Psoas muscle (tissue), 8 donors: ENCODE measurements at places on chromosomes 7 and 10. TPM values are rescaled to one million over a fixed set of nuclear protein-coding genes. Genes with fewer than 3 reads are reported as not detected.

GRCh38 chr10:12041766-12042408 is 722 bp downstream of the UPF2 start:
- no peak for DNase-seq

UPK3BL2 gene
- 0.88 TPM for polyA plus RNA-seq

SNCG gene
- polyA plus RNA-seq: 14.8 TPM

INMT gene
- 2.4 TPM for polyA plus RNA-seq

BMI1 gene
- polyA plus RNA-seq: 21.4 TPM

SPDYE5 gene
- polyA plus RNA-seq: not detected

- DNase-seq: no peak
These were observed 1.1 kb upstream of the CNTNAP2 start for GRCh38 chr7:146115548-146115850.

DNA sequence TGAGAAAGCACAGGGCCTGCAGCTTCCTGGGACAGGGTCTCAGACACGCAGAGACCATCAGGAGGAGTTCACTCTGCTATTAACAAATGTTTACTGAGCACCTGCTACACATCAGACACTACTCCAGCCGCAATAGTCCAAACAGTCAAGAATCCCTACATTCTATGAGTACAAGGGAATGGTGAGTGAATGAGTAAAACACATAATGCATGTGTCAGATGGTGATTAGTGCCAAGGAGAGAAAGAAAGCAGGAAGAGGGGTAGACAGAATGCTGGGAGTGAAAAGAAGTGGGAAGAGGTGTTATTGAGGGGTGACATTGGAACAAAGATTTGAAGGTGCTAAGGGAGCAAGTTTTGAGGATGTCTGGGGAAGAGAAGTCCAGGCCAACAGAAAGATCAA is 634.2 kb upstream of the GALNT17 start:
- DNase-seq: no peak

GRCh38 chr10:17144757-17145156 is 15.1 kb upstream of the CUBN start:
- DNase-seq: no peak

GRCh38 chr10:133088956-133089800 is 1.5 kb downstream of the ADGRA1 start:
- no peak for DNase-seq

CLDN12 gene
- polyA plus RNA-seq: 16.3 TPM

DNA sequence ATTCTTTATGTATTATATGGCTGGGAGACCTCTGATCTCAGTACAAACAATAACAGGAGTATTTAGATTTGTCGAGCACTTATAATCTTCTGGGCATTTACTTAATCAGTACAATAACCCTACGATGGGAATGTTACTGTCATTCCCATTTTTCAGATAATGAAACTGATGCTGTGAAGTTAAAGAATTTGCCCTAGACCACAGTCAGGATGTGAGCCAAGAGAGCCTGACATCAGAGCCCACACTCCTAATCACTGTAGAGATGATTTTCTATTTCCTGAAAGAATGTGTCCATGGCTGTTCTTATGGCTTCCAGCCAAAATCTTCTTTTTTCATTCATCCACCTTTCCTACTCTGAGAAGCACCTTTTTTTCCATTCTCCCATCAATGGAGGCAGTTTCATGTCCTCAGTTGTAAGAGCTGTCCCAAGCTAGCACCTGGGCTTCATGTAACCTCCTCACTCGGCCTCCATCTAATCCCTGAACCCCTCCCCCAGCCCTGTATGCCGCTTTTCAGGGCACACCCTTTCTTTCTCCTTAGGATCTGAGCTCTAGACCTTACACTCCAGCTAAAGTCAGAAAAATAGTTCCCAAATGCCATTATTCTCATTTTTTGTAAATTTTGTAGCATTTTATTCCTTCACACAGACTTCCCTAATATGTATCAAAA is 12.2 kb upstream of the CAV1 start:
- no peak for DNase-seq

PRPS1L1 gene
- polyA plus RNA-seq: not detected

PVRIG gene
- 0.06 TPM for polyA plus RNA-seq

MMD2 gene
- not detected for polyA plus RNA-seq
